Stimulated activated CD4-positive, alpha-beta T cell treated with anti-CD3 and anti-CD28 coated beads, Interleukin-12 subunit alpha, Interleukin-12 subunit beta, amount 100 ng/mL, for 4 hours (primary cell): ENCODE measurements at places on chromosomes 6 and 20.

- DNase-seq = no peak
These were observed 702 bp upstream of the TNFAIP3 start for GRCh38 chr6:137866200-137866913.

- DNase-seq = peak; percentile 61
These were observed 585 bp downstream of the PSMB9 start for GRCh38 chr6:32854376-32855178.

DNA sequence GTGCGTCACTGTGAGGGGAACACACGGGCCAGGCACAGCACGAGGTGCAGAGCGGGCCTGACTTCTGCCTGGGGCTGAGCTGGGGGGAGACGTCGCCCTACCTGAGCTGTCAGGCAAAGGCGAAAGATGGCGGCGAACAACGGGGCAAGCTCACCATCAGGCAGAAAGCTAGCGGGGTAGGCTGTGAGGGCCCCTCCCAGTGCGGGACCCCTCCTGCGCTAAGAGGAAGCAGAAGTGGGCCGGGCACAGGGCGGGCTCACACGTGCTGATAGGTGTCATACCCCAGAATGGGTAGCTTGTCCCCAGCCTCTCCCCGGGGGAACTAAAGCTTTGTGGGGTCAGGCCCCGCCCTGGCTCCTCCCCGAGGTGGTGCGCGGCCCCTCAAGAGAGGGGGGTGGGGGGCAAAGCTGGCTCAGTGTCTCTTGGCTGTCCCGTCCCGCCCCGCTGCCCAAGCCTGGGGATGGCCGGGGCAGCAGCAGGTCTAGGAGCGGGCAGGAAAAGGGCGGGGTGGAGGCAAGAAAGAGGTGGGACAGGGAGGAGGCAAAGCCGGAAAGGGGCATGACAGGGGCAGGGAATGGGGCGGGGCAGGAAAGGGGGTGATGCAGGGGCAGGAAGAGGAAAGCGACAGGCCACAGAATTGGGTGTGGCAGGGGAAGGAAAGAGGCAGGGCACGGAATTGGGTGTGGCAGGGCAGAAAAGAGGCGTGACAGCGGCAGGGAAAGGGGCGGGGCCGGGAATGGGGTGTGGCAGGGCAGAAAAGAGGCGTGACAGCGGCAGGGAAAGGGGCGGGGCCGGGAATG is 14.7 kb downstream of the UCKL1 start:
- no peak for DNase-seq

GRCh38 chr6:3913077-3913957 is 64.1 kb downstream of the FAM50B start:
- no peak for DNase-seq

DNA sequence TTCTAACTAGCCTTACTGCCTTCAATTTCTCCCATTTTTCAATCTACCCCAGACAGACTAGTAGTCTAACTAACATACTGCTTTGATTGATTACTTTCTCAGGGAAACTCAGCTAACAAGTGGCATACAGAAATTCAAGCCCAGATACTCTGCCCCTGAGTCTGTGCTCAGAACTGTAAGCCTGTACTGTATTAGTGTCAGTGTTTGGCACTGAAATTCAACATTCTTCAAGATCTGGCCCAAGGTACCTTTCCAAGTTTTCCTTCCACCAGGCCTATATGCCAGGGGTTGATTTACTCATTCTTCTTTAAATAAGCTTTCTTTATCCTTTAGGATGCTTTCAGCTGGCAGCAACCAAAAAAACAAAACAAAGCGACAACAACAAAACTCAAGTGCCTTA is 433.2 kb upstream of the MARCKS start:
- no peak for DNase-seq

GRCh38 chr6:16337295-16337975 is 99.0 kb downstream of the GMPR start:
- DNase-seq = no peak

- DNase-seq = no peak
These were observed 33.2 kb upstream of the NCOA3 start for GRCh38 chr20:47468290-47469050.

GRCh38 chr6:10411131-10411970 is 3.5 kb downstream of the TFAP2A start:
- DNase-seq = no peak

DNA sequence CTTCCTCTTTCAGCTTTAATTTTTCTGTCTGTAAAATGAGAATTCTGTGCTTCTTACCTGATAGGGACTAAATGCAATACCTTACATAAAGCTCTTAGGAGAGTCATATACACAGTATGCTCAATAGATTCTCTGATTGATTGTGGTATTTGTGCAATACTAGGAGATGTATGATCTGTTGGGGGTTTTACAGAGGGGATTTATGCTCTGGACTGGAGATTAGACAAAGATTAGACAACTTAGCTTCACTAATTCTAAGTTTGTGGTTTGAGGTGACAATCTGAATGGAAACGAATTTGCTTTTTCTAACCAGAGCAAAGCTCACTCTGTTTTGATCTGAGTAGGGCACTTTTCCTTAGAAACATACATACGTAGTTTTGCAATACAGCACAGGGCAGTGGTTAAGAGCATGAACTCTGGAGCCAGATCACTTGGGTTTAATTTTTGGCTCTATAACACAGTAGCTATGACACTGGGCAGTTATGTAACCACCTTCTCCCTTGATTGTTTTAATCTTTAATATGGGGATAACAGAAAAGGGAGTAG is 126.2 kb downstream of the RNF144B start:
- DNase-seq = no peak

GRCh38 chr6:44045672-44046015 is 81.6 kb downstream of the MRPL14 start:
- no peak for DNase-seq

DNA sequence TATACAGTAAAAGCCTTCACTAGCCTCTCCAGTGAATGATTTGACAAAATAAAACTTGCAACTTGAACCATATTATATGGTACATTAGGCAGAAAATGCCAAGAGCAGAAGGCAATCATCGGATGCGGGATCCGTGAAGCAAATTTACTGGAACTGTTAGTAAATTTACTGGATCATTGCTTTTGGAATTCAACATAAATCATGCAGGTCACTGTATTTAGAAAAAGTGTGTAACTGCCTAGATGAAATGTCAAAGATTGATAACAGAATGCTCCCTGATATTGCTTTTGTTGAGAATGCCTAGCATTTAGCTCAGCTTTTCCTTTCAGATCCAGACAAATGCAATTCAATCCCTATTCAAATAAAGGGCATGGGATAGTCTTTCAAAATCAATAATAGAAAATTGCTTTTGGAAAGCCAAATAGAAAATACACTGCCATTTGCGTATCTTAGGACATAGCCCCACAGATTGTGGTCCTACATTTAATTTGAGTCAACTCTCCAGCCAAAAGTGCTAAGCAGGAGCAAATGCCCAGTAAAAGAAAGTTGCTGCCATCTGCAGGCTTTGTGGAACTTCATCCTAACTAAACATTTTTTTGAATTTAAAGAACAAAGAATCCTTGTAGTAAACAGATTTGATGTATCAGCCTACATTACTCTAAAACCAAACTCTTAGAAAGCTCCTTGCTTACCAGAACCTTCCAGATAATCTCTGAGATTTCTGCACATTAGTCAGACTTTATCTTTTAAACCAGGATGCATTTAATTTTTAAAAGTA is 109.5 kb upstream of the HSF2 start:
- no peak for DNase-seq

GRCh38 chr6:83378621-83379388 is 52.0 kb downstream of the ME1 start:
- DNase-seq = no peak

- DNase-seq = no peak
These were observed 366.9 kb upstream of the IRAK1BP1 start for GRCh38 chr6:78500299-78501089.

DNA sequence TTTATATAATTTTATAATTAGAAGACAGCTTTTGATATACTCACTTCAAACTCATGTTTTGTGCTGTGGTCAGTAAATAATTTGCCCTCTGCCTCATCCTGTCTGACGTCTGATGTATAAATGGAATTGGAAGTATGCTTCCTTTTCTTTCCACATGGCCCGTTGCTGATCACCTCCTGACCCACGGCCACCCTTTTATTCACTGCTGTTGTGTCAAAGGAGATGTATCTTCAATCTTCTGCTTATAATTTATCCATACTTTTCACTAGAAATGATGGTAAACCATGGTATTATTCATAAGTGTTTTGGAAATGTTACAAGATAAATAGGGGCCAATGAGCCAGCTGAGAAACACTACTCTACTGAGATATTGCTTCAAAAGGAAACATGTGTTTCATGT is 841.8 kb downstream of the PHF3 start:
- DNase-seq = no peak

DNA sequence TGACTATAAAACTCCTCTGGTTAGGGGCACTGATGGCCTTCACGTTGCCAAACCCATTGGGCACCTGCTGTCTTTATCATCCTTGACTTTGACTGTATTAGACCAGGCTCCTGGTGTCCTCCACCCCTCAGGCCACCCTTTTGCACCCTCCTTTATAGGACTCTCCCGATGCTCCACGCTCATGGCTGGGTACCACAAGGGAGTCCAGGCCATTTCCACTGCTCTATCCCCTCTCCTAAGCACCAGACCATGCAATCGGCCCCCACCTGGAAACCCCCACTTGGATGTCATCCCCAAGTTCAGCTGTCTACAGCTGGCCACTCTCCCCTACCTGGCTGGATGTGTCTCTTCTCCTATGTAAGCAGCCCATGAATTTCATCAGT is 115.2 kb downstream of the TOX2 start:
- DNase-seq = no peak

DNA sequence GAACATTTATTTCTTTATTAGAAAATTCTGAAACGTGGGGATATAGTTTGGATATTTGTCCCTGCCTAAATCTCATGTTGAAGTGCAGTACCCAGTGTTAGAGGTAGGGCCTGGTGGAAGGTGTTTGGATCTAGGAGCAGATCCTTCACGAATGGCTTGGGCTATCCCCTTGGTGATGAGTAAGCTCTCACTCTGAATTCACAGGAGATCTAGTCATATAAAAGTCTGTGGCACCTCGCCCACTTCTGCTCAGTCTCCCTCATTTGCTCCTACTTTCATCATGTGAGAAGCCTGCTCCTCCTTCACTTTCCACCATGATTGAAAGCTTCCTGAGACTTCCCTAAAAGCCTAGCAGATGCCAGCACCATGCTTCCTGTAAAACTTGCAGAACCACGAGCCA is 96.8 kb upstream of the GJE1 start:
- no peak for DNase-seq

DNA sequence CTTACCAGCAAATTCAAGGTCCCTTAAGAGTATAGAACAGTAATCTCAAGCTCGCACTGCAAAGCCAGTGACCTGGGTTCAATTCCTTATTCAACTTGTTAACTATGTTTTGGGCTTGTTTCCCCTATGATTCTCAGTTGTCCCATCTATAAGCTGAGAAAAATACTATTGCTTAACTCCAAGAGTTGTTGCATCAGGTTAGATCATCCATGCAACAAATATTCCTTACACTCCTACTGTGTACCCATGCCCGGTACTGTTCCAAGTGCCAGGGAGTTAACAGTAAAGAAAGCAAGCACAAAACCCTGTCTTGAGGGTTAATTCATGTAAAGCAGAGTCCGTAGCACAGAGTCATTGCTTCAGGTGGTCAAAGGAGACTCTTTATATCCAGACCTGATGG is 247.3 kb downstream of the MAFB start:
- no peak for DNase-seq

- peak; percentile 78 for DNase-seq
These were observed 23.0 kb downstream of the ZBP1 start for GRCh38 chr20:57596998-57597939.

DNA sequence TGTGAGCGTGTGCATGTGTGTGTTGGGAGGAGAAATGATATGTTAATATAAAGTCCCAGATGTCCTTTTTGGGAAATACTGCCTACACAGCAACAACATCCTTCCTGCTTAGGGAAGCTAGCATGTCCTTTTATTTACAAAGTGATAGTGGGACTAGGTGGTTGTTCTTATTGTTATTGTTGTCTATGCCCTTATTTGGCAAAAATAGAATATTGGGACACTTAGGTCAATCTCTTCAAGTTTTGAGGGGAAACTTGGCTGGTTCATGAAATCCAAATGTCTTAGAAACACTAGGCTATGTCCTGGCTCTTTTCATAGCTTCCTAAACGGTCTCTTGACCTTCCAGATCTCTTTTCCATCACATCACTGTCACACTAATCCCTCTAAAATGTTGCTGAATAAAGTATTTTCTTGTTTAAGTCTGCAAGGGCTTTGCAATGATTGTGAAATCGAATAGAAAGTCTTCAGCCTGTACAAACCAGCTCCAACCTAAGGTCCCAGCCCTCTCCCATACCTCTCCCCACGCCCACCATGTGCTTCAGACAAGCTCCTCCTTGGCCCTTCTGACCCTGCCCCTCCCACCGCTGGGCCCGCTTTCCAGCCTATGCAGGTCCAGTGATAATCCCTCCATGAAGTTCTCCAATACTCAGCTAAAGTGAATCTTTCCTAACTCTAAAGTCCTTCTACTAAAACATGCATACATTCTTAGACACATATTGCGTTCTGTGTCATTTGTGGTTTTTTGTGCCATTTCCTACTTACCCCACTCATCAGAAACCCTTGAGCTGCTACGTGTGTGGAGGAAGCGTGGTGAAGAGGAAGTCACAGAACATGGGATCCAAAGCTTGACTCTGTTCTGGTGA is 205.1 kb downstream of the LY86 start:
- DNase-seq = no peak

DNA sequence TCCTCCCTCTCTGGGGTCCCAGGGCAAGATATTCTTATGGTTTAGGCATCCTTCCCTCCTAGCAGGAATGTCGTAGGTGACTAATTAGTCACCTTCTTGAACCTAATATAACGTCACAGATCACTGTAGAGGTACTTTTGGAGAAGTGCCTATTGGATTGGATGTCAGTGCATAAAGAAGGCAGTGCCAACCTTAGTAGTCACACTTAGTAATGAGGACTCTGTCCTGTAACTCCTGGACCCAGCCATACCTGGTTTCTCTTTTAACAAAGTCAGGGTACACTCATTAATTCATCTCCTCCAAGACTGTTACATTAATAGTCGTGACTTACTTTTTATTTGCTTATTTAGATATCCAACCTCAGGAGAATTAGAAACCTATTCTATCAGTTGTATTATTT is 20.0 kb downstream of the VTA1 start:
- no peak for DNase-seq
